ENCODE measurements at places on chromosomes 4 and X.

- no peak for DNase-seq
These were observed 30.5 kb downstream of the AFF1 start for GRCh38 chr4:86965019-86965976.

- no peak for DNase-seq
These were observed 46.6 kb upstream of the HS6ST2 start for GRCh38 chrX:133005042-133005441.

DNA sequence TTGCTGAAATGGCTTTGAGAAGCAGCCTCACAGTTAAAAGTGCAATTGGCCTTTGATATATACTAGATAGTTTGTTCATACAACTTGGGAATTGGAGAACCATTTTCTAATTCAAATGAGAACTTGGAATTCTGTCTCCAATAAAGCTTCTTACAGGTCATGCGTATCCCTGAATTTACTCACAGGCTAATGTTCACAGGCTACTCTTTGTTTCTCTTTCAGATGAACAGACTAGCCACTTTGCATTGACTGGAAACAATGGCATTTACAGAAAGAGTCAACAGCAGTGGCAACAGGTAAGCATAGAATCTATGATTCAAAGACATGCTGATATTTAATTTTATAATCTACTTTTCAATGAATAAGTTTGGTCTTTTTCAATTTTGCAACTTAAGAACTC is 13.5 kb downstream of the AFF1 start:
- no peak for DNase-seq

DNA sequence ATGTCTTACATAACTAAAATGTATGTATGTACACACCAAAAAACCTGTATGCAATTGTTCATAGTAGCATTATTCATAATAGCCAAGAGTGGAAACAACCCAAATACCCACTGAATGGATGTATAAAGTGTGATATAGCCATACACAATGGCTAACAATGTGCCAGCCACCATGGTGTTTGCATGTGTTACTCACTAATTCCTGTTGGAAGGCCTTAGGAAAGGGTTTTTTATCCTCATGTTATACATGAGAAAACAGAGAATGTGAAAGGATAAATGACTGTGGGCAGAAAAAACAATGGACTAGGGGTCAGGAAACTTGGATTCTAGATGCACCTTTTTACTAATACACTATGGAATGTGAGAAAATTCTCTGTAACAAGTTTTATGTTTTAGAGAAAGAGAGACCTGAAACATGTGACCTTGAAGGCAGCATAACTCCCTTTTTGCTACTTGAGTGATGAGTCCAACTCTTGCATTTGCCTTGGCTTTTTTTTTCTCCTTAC is 55.7 kb downstream of the TIGD2 start:
- DNase-seq, result no peak

DNA sequence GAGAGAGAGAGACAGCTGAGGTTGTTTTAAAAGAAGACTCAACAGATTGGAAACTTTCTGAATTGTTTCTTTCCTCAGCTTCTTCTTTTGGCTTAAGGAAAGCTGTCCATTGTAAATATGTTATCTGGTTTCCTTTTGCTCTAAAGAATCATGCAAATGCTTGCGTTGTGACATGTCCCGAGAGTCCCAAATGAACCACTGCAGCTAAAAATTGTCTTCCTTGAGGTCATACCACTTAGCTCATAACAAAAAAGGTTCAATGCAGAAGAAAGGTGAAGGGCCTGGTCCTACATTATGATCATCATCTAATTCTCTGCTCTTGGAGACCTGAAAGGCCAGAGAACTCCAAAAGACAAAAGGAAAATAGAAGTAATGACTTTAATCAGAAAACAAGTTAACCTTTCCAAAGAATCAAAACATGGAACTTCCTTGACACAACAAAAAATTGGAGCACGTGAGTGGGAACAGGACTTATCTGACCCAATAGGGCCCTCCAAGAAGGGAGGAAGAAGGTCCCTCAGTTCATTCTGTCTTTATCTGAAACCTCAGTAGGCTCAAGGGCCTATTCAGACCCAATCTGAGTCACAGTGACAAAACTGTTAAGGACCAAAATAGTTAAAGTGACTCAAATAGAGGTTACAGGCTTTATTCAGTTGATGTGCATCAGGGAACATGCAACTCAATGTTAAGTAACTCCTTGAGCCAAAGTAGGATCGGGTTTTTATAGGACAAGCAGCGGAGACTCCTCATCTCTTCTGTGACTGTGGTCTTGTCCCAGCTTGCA is 14.7 kb upstream of the VSIG1 start:
- no peak for DNase-seq

- DNase-seq, result no peak
These were observed 450.6 kb upstream of the RASGEF1B start for GRCh38 chr4:81922313-81922712.

DNA sequence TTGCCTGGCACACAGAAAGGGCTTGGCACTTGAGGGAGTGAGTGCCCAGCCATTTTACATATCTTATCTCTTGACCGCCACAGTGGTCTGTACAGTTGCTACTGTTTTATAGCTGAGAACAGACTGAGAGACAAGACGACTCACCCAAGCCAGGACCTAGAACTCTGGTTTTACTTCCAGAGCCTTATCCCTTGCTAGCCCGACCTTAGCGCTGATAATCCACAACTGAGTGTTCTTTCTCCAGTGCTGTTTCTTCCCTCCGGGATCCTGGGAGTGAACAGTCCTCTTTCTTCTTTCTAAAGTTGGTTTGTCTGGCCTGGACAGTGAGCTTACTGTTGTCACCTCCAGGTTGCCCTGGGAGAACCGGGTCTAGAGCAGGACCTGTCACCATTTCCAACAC is 52.5 kb upstream of the TADA2B start:
- no peak for DNase-seq

- no peak for DNase-seq
These were observed 481.2 kb upstream of the DIPK2B start for GRCh38 chrX:45681891-45682290.

DNA sequence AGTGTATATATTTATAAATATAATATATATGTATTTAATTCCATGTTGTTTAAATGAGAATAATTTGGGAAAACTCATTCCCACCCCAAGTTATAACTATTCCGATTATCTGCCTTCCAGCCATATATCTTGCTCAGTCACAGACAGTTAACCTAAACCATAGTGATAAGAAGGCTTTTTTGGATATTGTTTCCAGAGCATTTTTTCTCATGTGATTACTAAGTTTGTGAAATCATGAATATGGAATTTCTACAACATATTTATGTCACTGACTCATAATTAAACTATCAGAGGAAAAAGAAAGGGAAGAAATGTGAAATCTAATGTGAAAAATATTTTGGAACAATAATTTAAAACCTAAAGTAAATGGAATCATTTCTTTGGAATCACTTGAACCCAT is 1163.5 kb upstream of the PABPC4L start:
- no peak for DNase-seq
